HCT116 (cell line): ENCODE measurements at places on chromosomes 4 and X. TPM values are rescaled to one million over a fixed set of nuclear protein-coding genes. Genes with fewer than 3 reads are reported as not detected.

- H3K36me3 ChIP-seq, result no peaks in the 10 kb centered on the region
- H3K4me1 ChIP-seq, result no peaks in the 10 kb centered on the region
- H3K4me3 ChIP-seq, result no peak overlapping the region
- DNase-seq, result no peak
- H3K27me3 ChIP-seq, result no peaks in the 10 kb centered on the region
Observed at GRCh38 chr4:38213083-38213805, 253.0 kb downstream of the PTTG2 start.

The MOSPD2 gene
- 8.9 TPM for total RNA-seq

DNA sequence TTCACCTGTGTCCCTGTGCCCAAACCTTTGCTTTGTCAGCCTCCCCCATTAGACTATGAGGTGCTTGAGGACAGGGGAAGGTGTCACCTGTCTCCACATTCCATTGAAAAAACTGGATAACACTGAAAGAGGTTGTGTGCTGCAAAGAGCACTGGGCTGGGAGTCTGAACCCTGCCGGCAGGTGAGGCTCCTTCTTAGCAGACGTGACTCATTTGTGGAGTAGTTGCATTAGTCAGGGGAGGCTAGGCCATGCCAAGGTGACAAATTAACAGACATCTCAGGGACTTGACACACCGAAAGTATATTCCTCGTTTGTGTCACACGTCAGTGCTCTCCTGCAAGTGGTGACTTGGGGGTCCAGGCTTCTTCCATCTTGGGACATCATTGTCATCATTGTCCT, 95.9 kb upstream of the STX18 start:
- H3K36me3 ChIP-seq, result no peaks in the 10 kb centered on the region
- peak; percentile 21 for DNase-seq
- H3K4me1 ChIP-seq, result peaks cover 22% of the 10 kb centered on the region
- no peak overlapping the region for H3K27ac ChIP-seq

DNA sequence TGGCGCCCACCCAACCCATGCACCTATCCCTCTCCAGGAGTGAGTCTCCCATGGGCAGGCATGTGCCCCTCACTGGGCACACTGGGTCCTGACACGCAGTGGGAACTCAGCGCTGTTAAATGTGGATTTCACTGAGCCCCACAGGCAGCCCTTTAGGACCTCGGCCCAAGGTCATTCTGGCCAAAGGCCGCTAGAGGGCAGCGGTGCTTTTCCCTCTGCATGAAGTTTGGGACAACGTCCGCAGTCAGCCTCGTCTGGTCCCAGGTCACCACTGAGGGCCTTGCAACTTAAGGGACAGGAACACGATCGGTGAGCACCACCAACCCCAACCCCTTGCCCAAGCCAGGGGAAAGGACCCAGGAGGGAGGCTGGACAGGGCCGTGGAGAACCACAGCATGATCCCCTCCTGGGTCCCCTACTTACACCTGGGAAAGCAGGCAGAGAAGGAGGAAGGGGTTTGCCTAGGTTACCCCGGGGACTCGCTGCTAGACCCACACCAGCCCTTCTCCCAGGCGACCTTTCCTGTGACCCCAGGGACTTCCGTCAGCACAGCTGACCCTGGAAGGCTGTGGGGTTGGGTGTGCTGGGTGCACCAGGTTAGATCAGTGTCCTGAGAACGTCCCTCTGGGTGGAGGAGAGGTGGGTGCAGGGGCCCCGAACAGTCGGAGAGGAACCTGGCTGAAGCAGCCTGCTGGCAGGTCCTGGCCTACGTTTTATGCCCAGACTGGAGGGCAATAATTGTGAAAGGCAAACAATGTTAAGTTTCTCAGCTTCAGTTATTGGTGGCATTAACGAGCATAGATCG, 24.0 kb downstream of the CYTL1 start:
- DNase-seq, result peak; percentile 54
- no peaks in the 10 kb centered on the region for H3K36me3 ChIP-seq
- H3K27me3 ChIP-seq, result peaks cover 10% of the 10 kb centered on the region; the same call in 1 of the 2 replicates
- no peak overlapping the region for H3K27ac ChIP-seq

- H3K4me1 ChIP-seq, result no peaks in the 10 kb centered on the region
- no peak overlapping the region for H3K27ac ChIP-seq
- H3K4me3 ChIP-seq, result no peak overlapping the region
- H3K27me3 ChIP-seq, result no peaks in the 10 kb centered on the region
- no peak for DNase-seq
- no peaks in the 10 kb centered on the region for H3K36me3 ChIP-seq
Observed at GRCh38 chrX:67612231-67612630, 68.4 kb downstream of the AR start.

DNA sequence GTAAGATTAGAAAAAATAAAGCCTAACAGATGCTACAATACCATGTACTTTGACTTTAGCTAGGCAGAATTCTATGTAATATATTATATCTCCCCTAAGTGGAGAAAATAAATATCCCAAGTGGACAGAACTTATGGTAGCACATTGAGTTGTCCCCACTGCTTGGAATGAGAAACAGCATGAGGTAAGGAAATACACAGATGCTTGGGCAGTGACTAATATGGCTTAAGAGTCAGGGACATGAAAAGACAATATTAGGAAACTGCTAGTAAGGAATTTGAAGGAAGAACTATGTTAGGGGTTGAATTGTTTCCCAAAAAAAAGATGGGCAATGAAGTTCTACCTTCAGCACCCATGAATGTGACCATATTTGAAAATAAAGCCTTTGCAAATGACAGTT, 2265.1 kb downstream of the PCDH7 start:
- peaks cover 6% of the 10 kb centered on the region; the same call in 1 of the 2 replicates for H3K4me1 ChIP-seq
- no peaks in the 10 kb centered on the region for H3K27me3 ChIP-seq
- no peak overlapping the region for H3K27ac ChIP-seq
- no peak overlapping the region for H3K4me3 ChIP-seq

The PPP3CA gene
- total RNA-seq, result 133 TPM

DNA sequence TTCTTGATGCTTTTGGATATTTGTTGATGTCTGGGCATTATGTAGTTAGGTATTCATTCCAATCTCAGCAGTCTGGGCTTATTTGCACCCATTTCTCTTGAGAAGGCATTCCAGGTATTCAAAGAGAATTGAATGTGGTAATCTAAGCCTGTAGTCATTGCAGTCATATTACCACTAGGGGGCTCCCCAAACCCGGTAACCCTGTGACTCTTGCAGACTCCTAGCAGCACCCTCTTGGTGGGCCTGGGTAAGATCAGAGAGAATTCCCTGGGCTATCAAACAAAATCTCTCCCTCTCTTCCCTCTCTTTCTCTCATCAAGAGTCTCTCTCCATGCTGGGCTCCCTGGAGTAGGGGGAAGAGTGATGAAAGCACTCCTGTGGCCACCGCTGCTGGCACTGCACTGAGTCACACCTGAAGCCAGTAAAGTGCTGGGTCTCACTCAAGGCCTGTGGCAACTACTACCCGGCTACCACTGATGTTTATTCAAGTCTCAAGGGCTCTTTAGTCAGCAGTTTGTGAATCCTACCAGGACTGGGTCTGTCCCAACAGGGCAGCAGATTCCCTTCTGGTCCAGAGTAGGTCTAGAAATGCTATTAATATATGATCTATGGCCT, 187.7 kb upstream of the NUDT10 start:
- no peak overlapping the region for H3K4me3 ChIP-seq
- H3K36me3 ChIP-seq, result no peaks in the 10 kb centered on the region

DNA sequence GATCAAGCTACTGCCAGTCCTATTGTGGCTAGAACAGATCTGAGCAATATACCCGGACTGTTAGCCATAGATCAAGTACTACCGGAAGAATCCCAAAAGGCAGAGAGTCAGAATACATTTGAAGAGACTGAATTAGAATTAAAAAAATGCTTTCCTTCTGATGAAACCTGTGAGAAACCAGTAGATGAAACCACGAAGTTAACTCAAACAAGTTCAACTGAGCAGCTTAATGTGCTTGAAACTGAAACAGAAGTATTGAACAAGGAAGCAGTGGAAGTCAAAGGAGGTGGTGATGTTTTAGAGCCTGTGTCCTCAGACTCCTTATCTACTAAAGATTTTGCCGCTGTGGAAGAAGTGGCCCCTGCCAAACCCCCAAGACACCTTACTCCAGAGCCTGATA, 46.8 kb downstream of the WDR44 start:
- no peak overlapping the region for H3K4me3 ChIP-seq
- H3K36me3 ChIP-seq, result no peaks in the 10 kb centered on the region
- H3K27me3 ChIP-seq, result no peaks in the 10 kb centered on the region
- H3K27ac ChIP-seq, result no peak overlapping the region
- no peaks in the 10 kb centered on the region for H3K4me1 ChIP-seq
- DNase-seq, result no peak

DNA sequence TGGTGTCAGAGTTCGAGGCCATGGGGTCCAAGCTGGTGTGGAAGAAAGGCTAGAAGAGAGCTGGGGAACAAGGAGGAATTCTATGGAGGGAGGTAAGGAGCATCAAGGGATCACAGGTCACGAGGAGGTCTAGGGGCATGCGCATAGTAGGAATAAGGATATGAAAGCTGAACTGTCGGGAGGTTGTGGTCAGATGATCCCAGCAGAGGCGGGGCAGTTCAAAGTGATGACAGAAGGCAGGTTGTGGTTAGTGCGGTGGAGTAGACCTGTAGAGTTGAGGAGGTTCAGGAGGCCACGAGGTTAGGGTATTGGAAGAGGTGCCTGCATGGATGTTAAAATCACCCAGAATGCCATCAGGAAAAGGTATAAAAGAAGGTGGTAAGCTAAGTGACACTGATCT, 156.3 kb downstream of the TMEM164 start:
- no peaks in the 10 kb centered on the region for H3K36me3 ChIP-seq
- no peak overlapping the region for H3K27ac ChIP-seq
- H3K4me3 ChIP-seq, result no peak overlapping the region

- no peak overlapping the region for H3K4me3 ChIP-seq
- no peaks in the 10 kb centered on the region for H3K36me3 ChIP-seq
- no peak for DNase-seq
Observed at GRCh38 chr4:175806727-175807126, 5.3 kb downstream of the GPM6A start.

DNA sequence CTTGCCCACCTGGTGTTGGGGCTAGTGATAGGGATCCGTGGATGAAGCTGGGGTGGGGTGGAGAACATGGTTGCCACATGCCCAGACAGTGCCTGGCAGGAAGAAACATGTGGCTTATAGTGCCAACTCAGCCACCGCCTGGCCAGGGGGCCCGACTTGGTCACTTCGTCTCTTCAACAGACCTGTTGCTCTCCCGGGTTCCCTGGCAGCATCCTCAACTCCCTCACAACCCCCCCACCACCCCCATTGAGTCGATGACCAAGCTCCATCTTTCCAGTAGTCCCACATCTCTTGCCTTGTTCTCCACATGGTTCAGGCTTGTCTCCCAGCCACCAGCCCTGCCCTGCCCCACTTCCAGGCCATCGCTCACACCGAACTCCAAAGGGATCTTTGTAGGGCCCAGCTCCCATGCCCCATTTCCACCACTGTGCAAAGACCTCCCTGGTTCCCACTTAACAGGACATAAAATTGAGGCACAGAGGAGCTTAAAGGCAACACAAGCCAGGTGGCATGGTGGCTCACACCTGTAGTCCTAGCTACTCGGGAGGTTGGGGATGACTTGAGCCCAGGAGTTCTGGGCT, 7.8 kb downstream of the PNCK start:
- no peaks in the 10 kb centered on the region for H3K27me3 ChIP-seq
- H3K27ac ChIP-seq, result no peak overlapping the region
- H3K4me1 ChIP-seq, result no peaks in the 10 kb centered on the region
- DNase-seq, result no peak

DNA sequence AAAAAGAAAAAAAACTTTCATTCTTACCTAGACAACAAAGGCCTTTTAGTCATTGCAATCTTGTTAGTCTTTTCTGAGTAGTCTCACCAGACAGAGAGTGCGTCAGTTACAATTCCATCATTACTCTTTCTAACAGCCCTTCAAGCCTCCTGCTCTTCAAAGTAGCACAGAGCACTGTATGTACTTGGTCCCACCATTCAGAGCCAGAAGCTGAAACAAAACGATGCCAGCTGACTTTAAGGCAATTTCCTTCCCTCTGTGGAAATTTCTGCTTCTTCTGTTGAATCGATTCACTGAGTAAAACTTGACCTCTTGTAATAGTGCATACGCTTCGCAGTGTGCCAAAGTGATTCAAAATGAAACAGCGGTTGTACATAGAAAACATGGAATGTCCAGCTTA, 57.7 kb upstream of the TENM3 start:
- no peaks in the 10 kb centered on the region for H3K36me3 ChIP-seq
- peaks cover 6% of the 10 kb centered on the region for H3K4me1 ChIP-seq
- no peak for DNase-seq
- peaks cover 32% of the 10 kb centered on the region for H3K27me3 ChIP-seq
